SIG-M5 (cell line): ENCODE measurements at places on chromosomes 2 and 18.

DNA sequence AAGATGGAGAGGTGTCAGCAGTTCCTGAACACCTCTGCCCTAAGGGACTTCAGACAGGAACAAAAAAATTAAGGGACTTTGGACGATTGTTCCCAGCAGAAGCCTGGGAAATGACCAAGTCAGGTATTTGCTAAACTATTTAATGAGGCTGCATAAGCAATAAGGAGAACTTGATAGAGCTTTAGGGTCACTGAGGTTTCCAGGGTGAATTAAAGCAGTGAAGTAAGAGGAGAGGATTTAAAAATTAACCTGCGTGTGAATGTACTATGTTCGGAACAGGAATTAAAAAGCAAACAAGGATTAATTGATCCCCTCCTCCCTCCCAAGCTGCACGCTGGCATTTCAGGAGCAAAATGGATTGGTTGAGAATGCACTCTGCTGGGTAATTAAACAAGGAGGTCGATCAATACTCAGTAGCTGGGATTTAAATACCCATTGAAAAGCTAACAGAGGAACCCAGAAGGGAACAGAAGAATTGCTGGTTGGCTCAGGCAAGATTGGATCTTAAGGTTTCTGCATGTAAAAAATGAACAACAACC, 157.2 kb downstream of the RNF152 start:
- no peak for DNase-seq

- DNase-seq, result no peak
These were observed 237.3 kb upstream of the SALL3 start for GRCh38 chr18:78742218-78742745.

DNA sequence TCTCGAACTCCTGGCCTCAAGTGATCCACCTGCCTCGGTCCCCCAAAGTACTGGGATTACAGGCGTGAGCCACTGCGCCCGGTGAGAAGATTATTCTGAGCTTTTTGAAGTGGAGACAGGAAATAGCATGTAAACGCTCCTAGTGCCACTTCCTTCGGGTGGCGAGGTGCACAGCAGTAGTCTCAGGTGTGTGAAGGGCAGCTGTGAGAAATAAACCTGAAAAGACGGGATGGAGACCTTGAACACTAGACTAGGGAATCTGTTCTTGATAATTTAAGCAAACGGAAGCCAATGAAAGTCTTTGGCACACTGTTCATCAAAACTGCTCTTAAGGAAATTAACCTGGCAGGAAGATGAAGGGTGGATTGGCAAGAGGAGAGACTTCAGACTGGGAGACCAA, 439 bp upstream of the PLEKHH2 start:
- no peak for DNase-seq

DNA sequence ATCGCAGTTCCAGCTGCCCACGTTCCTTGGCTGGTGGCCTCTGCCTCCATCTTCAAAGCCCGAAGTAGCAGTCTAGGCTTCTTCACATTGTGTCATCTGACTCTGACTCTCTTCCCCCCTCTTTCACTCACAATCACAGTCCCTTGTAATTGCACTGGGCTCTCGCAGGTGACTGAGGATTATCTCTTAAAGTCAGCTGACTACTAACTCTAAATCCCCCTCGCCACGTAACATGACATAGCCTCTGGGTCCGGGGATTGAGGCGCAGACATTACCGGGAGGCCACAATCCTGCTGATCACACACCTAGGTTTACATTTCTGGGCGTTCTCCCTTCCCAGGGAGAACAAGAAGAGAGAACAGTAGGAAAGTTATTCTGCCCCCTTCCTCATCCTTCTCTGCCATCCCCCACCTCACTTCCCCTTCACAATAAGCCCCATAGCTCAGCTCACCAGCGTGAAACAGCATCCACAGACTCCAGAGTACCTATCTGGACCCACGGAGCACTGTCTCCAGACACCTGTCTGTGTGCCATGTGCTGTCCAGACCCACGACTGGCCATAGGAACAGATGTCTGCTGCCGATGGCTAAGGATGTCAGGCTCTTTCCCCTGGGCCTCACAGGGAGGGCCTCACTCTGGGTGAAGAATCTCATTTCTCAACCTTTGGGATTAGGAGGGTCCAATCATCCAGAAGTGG, 64.3 kb upstream of the FZD7 start:
- no peak for DNase-seq

DNA sequence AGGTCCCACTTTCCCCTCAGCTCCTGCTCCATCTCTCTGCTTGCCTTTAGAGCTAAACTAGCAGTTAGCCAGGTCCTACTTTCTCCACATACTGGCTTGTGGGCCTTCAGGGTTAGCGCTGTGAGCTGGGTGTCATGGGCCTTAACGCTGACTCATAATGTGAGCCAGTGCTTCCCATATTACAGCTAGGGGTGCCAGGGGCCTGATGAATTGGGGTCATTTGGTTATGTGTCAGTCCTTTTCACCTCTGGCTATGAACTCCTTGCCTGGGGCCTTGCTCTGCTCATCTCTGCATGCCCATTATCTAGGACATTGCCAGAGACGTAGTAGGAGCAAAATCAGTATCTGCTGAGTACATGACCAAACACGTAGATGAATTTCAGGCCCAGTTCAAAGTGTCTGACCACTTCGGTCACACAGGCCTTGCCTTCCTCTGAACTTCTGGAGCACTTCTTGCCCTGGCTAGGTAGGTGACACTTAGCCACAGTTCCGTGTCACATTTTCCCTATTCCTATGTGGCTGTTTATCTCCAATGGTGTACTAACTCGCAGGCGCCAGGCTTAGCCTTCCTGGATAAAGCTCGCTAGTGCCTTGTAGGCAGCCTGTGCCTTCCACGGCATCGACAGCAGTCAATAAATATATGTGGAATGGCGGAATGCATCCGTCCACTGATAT, 103.2 kb upstream of the SIX3 start:
- no peak for DNase-seq

- DNase-seq, result no peak
These were observed 197.5 kb upstream of the CHAC2 start for GRCh38 chr2:53569957-53570727.

DNA sequence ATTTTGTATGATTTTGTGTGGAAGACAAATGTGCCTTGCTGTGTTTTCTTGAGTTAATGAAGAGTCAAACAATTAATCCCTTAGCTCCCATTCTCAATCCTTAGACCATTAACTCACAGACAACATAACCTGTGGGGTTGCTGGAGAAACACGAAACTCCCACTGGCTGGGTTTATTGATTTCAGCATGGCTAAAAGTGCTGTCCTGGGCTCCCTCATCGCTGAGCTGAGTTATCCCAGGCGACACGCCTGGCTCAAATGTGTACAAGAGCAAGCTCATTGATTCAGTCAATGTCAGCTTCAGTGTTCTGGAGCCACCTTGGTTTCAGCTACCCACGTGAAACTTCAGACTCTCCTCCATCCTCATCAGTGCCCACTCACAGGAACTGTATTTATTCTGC, 896.1 kb downstream of the CNTNAP5 start:
- no peak for DNase-seq

DNA sequence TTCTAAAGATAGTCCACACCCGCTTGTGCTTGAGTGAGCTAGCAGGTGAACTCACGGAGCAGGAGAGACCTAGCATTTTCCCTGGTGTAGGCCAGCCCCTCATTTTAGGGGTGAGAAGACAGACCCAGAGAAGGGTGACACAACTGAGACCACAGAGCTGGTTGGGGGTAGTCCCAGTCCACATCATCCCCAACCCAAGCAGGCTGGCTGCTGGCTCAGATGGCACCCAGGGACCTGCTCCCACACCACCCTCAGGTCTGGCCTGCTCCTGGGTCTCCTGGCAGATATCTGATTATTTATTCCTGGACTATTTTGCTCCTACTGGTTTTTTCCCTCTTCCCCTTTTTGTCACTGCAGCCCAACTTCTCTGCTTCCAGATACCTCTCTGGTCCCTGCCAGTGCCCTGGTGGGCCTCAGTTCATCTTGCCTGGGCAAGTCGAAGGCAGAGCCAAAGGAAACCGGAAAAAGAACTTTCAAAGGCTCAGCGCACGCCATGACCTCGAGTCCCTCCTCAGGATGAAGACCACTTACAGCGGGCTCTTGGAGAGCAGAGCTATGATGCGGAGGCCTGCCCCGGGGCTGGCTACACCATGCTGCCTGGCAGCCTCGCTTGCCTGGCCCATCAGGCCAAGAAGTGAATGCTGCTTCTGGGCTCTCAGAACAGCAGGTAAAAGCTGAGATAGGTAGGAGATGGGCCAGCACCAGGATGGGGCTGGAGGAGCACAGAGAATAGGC, 72.7 kb downstream of the POLR1A start:
- no peak for DNase-seq

DNA sequence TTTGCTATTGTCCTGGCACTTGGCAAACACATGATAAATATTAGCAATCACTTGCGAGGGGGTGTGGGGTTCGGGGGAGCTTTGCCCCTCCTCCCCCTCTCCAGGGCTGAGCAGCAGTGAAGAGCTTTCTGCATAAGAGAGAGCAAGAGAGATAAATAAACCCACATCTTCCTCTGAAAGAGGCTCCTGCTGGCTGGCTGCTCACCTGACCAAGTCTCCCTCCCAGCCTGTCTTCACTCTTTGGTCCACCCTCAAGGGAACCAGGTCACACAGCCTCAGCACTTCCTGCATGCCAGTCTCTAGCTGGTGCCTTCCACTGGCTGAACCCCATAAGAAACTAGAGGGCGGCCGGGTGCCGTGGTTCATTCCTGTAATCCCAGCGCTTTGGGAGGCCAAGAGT, 18.5 kb upstream of the YWHAQ start:
- DNase-seq, result no peak

- DNase-seq, result no peak
These were observed 119.2 kb upstream of the FHL2 start for GRCh38 chr2:105517814-105518705.

DNA sequence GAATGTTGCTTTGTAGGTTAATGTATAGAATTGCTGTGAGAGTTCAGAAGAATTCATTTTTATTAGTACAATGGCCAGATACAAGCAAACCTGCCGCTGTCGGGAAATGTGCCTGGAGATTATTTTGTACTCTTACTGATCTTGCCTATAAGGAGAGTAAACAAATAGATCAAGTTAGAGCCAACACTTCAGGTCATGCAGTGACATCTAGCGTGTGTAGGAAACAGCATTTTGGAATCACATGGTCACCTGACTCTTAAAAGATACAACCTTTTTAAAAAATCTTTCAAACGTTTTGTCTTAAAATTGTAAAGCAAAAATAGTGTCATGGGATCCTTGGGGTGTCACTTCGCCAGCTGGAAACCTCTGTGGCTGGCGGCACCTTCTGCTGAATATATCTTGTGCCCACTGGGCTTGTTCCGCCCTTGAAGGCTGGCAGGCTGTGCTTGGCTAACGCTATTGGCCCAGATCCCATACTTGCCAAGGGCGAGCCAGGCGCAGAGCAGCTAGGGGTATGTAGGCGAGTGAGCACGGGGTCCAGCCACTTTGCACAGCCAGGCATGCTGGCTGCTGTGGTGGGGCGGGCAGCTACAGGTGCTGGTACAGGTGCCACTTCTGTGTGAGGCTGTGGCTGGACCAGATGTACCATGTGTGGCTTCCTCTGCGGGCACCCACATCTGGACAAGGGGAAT, 19.5 kb upstream of the RPRM start:
- DNase-seq, result no peak

DNA sequence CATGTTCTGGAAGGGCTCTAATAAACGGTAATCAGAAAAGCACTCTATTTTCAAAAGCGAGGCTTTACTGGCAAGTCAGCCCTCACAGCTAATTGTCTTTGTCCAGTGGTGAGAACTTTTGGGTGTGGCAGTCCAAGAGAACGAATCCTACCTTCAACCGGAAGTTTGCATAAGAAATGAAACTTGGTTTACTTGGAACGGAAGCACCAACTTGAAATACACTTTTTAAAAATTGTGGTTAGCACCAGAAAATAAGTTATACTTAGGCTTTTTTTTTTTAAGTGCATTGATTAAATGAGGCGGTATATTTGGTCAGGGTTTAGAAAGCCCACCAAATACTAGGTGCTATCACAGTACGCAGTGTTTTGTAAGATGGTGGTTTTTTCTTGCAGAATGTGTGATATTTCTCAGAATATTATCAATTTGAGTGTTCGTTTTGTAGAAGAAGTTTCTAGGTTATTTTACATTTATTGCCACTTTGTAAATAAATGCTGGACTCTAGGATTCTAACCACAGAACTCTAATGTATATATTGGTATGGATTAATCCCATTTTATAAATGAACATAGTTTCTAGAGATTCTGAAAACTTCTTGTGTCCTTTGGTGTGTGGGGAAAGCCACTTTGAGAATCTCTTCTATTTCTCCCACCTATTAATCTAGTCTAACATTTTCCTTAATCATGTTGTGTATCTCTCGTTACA, 1.2 kb downstream of the MYL12A start:
- DNase-seq, result peak; percentile 31

GRCh38 chr2:157176602-157177001, 80.9 kb upstream of the GALNT5 start:
- DNase-seq, result no peak

GRCh38 chr2:85838641-85839040, 50.1 kb downstream of the ST3GAL5 start:
- no peak for DNase-seq

- DNase-seq, result no peak
These were observed 155.6 kb upstream of the LYPD1 start for GRCh38 chr2:132825601-132826000.

DNA sequence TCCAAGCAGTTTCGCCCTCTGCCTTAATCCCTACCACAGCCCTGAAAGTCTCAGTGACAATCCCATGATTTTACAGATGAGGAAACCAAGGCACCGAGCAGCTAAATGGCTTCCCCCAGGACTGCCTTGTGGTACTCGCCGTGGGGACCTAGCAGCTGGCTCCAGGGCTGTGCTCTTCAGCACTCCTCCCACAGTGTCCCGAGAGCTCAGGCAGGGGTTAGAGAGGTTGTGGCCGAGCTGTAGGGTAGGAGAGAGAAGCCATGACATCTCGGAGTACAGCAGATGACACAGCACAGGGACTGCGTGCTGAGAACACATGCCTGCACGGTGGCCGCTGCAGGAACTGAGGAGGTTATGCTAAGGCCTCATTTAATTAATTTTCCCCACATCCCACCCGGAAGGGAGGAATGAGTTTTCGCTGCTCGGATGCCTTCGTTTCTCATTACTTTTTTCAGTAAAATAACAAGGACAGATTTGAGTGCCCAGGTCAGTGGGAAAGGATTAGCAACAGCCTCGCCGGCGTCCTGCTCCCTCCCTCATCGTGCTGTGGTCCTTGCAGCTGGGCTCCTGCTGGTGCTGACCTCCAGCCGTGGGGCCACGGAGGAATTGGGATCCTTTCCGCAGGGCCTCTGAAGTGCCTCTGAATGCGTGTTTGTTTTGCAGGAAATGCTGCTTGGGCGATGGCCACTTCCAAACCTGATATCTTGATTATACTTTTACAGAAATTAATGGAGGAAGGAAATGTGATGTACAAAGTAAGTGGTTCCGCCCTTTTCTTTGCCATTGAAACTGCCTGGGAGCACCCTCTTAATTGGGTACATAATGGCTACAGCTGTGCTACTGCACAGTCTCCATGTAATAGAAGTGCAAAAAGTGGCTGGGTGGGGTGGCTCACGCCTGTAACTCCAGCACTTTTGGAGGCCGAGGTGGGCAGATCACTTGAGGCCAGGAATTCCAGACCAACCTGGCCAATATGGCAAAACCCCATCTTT, 61.2 kb downstream of the WDSUB1 start:
- no peak for DNase-seq

DNA sequence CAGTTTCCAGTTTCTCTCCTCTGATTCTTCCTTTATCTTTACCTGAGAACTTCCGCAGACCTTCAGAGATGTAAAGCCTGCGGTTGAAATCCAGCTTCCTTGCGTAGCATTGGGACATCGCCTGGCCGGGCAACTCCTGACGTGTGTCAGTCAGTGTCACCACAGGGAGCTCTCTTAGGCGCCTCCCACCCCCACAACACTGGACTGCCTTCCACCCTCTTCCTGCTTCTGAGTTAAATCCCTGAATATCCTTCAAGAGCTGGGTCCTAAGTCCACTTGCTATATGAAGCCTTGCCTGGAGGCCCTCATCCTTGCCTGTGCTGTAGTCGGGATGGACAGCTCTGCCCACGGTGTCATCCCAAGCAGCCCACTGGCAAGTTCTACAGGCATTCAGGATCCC, 179.4 kb downstream of the SEPTIN10 start:
- DNase-seq, result no peak
